ENCODE measurements at places on chromosomes 2 and 18. TPM values are rescaled to one million over a fixed set of nuclear protein-coding genes. Genes with fewer than 3 reads are reported as not detected.

Gene ITGB6
- 58.3 TPM for total RNA-seq

Gene CDH19
- 0.85 TPM for total RNA-seq

Gene CFAP65
- total RNA-seq: 4.3 TPM

Gene FOXD4L1
- 0.17 TPM for total RNA-seq

Gene SDC1
- 278 TPM for total RNA-seq

Gene UGGT1
- total RNA-seq: 72.0 TPM

Gene AMER3
- not detected for total RNA-seq

Gene WNT10A
- 1.1 TPM for total RNA-seq

Gene ASPRV1
- total RNA-seq: 0.73 TPM

Gene TUBB8B
- not detected for total RNA-seq

Gene WDCP
- 10.3 TPM for total RNA-seq

Gene SCYGR4
- not detected for total RNA-seq

Gene ZNF236
- 14.9 TPM for total RNA-seq

Gene CLEC4F
- 0.20 TPM for total RNA-seq

Gene RUFY4
- total RNA-seq: not detected

Gene SPRED2
- total RNA-seq: 34.5 TPM

Gene TIA1
- total RNA-seq: 120 TPM

Gene RTP5
- total RNA-seq: not detected

Gene ZNF385B
- 34.0 TPM for total RNA-seq

Gene SLC16A14
- total RNA-seq: 3.1 TPM

Gene NIFK
- 46.2 TPM for total RNA-seq

Gene MROH2A
- 0.32 TPM for total RNA-seq

Gene ASAP2
- 27.3 TPM for total RNA-seq

Gene CABYR
- total RNA-seq: 1.1 TPM

Gene SERPINB10
- not detected for total RNA-seq

Gene SLC9A4
- total RNA-seq: not detected

Gene CCDC102B
- total RNA-seq: 60.7 TPM

Gene APOB
- total RNA-seq: 0.26 TPM

Gene ZNF142
- 26.3 TPM for total RNA-seq

Gene PJVK
- total RNA-seq: 2.0 TPM

Gene GPR35
- total RNA-seq: 6.0 TPM

Gene GULP1
- total RNA-seq: 27.5 TPM

Gene FAM110C
- 2.8 TPM for total RNA-seq

Gene ECEL1
- total RNA-seq: 0.17 TPM

Gene SPATA3
- total RNA-seq: not detected

Gene CPSF3
- total RNA-seq: 30.3 TPM

Gene SLC5A7
- 0.84 TPM for total RNA-seq

Gene B3GNT2
- 31.9 TPM for total RNA-seq

Gene DLX1
- not detected for total RNA-seq

Gene C2orf66
- total RNA-seq: 0.16 TPM

Gene COLEC11
- 1.4 TPM for total RNA-seq

Gene AGXT
- not detected for total RNA-seq

Gene ZBTB7C
- 8.7 TPM for total RNA-seq

Gene RGPD4
- total RNA-seq: 0.29 TPM

Gene SLC4A5
- total RNA-seq: 8.2 TPM

Gene FBXO41
- total RNA-seq: 3.5 TPM
